Omental fat pad (tissue), 4 donors: ENCODE measurements at places on chromosomes 6 and 20. TPM values are rescaled to one million over a fixed set of nuclear protein-coding genes. Genes with fewer than 3 reads are reported as not detected.

DNA sequence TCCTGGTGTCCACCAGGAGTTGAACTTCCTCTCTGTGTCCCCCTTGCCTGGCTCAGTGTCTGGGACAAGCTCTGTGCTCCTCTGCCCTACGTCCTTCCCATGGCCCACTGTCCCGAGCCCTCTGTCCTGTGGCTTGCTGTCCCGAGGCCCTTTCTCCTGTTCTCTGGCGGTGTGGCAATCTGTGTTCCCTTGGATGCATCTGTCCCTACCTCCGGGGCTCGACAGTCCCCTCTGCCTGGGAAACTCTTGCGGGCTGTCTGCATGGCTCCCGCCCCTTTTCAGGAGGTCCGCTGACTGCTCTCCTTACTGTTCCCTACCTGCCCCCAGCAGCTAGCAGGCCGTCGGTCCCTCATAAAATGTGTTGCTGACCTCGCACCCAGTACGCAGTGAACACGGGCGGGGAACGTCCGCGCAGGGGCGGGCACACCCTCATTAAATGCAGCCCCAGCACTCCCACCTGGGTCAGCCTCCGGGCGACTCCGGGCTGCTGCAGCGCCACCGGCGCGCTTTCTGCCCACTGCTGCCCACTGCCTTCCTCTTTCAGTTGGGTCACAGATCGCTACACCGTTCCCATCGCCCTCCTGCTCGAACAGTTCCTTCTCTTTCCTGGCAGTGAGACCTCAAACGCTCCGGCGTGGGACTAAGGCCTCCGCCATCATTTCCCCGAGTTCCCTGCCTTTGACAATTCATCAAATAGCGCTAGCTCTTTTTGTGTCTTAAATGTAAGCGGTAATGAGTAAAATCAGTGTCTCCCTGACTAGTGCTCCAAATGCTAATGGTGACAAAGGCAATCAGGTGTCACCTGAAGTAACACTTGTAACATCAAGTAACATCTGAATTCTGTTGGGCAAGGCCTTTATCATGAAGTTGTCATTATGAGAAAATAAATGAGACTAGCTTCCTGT, 60.5 kb downstream of the RSPH3 start:
- no peak for DNase-seq

DNA sequence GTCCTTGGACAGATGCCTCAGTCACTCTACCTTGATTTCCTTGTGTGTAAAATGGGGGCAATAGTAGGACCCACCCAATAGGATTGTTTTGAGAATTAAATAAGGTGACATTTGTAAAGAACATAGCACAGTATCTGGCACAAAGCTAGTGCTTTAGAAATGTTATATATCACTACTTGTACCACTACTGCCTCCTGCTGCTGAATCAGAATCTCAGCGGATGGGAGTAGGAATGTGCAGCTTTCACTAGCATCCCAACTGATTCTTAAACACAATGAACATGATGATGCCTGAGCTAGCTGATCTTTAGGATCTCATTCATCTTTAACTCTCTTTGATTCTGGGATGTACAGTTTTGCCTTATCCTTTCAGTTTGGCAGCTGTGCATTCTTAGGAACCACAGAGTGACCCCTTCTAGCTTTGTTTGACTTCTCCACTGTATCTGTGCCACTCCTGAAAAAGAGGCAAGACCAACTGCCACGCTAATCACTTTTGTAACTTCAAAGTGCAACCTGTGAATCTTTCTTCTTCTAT, 7.2 kb downstream of the PBOV1 start:
- DNase-seq, result no peak

The PLN gene
- total RNA-seq, result 3.4 TPM

The EYS gene
- 0.12 TPM for total RNA-seq

The MCHR2 gene
- total RNA-seq, result not detected

The SLC13A3 gene
- total RNA-seq, result 2.7 TPM

DNA sequence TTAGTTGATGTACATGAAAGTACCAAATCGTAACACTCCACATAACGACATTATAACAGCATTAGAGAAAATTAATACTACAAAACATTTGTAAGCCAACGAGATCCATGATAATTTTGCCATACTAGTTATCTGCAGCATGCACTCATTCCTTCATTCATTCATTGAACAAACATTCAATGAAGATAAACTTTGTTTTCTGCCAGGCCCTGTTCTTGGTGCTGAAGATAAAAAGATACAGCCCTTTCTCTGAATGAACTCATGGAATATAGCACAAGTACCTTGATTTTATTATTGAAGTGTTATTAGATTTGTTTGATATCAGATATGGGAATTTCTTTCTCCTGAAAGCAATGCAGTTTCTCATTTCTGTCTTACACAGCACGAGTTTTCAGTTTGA, 524.0 kb downstream of the TFAP2A start:
- no peak for DNase-seq

- no peak for DNase-seq
Observed at GRCh38 chr6:36506611-36507010, 40.7 kb downstream of the STK38 start.

DNA sequence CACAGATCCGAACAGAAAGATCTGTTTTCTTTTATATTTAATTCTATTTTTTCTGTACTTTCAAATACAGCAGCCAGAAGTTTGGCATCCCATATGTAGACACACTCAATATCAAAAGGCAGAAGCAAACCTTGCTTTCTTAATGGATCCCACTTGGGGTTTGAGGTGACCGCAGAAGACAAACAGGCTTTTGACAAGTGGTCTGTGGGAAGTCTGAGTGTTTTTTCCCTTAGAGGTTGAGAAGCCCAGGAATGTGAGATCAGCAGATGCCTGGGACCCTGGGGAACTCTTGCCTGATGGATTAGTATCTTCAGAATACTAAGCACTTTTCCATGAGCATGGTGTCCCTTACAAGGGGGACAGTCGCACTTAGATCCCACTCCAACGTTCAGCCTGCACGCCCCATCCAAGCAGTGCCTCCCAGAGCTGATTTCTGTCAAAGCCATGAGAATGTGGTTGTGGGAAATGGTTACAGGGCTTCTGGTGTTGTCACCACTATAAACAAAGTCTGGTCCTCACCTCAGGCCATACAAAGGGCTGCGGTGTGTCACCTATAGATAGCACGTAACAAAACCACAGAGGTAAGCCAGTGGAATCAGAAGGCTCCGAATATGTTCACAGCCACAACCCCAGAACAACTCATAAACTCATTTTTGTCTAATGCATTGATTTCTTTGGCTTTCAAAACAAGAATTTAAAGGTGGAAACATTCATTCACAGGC, 12.7 kb downstream of the IL17F start:
- DNase-seq, result no peak

- no peak for DNase-seq
Observed at GRCh38 chr6:152952866-152953509, 29.9 kb downstream of the FBXO5 start.

GRCh38 chr20:37387519-37388269, 41.8 kb downstream of the SRC start:
- DNase-seq, result no peak

DNA sequence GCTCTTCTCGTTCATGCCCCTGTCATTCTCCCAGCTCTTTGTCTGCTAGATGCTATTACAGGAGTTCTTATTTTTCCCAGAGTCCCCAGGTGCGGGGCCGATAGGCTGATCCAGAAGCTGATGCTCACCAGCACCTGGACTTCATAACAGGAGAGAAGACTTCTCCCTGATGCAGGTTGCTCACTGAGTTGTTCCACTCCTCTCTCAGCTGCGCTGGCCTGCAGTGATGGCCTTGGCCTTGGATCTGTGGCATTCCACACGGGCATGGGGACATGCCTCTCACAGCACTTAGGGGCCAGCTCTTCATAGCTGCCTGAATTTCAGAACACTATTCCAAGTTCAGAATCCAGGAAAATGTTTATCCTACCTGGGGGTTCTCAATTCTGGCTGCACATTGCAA, 7.1 kb upstream of the TXNDC5 start:
- DNase-seq, result no peak

The GSTA1 gene
- not detected for total RNA-seq

The BCKDHB gene
- total RNA-seq, result 18.4 TPM

The SPTLC3 gene
- 9.7 TPM for total RNA-seq

DNA sequence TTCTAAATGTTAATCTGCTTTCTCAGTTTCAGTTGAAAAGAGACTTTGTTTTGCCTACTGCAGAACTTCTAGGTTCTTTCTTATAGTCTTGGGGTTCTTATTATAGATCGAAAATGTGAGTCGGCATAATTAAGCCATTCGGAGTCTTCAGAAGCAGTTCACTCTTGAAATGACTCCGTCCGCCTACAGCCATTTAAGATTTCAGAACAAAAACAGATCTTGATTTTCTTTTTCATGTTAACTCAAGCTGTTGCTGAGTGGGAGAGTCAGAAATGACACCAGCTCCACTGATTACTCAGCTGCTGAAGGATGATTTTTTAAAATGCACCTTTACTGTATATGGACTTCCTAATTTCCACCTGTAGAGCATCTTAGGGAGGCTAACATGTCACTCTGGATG, 15.9 kb downstream of the PRDM1 start:
- DNase-seq, result no peak

- DNase-seq, result no peak
Observed at GRCh38 chr6:121297694-121298093, 36.6 kb downstream of the TBC1D32 start.

- no peak for DNase-seq
Observed at GRCh38 chr6:166946125-166946524, 10.2 kb downstream of the RNASET2 start.

GRCh38 chr6:44494011-44494501, 106.5 kb downstream of the CDC5L start:
- no peak for DNase-seq

DNA sequence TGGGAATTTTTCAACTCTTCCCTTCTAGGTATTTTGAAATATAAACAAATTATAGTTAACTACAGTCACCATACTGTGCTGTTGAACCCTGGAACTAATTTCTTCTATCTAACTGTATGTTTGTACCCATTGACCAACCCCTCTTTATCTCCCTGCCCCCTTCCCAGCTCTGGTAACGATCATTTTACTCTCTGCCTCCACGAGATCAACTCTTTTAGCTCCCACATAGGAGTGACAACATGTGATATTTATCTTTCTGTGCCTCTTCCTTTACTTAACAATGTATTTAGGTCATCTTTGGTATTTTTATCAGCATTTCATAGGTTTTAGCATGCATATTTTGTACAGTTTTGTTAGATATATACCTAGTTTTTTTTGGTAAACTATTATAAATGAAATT, 45.9 kb downstream of the ASXL1 start:
- DNase-seq, result no peak

The SIRPA gene
- total RNA-seq, result 51.9 TPM

The DDX27 gene
- total RNA-seq, result 23.6 TPM

GRCh38 chr6:331622-332521, 39.6 kb downstream of the DUSP22 start:
- DNase-seq, result no peak

- DNase-seq, result no peak
Observed at GRCh38 chr20:53828682-53829254, 235.1 kb upstream of the ZNF217 start.

The TNFAIP3 gene
- 48.9 TPM for total RNA-seq

- no peak for DNase-seq
Observed at GRCh38 chr6:5073992-5074391, 11.1 kb upstream of the PPP1R3G start.

DNA sequence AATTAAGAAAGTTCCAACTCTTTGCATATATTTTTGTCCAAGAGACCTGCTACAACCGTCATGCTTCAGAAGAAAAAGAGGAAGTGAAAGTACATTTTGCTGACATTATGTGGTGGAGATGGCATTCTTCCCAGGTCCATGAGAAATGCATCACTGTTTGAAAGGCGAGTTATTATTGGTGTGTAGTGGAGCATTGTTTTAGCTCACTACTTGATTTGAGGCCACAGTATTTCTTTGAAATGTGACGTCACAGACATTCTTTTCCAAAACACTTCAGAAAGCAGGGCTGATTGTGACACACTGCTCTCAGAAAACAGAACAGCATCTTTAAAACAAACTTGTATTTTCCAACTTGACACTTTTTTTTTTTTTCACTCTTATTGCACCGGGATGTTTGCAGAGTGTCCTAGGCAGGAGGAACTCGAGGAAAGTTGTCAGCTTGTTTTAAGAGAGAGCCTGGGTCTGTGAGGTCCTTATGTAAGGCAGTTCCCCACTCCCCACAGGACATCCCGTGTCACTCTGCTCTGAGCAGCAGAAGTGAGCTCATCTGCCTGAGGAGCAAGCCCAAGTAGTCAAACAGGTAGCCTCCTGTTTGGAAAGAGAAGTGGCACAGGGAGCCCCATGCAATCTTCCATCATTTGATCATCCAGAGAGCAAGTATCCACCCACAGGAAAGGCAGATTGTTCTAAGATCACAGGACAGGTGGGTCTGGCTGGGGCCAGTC, 1.1 kb downstream of the SPTLC3 start:
- no peak for DNase-seq

DNA sequence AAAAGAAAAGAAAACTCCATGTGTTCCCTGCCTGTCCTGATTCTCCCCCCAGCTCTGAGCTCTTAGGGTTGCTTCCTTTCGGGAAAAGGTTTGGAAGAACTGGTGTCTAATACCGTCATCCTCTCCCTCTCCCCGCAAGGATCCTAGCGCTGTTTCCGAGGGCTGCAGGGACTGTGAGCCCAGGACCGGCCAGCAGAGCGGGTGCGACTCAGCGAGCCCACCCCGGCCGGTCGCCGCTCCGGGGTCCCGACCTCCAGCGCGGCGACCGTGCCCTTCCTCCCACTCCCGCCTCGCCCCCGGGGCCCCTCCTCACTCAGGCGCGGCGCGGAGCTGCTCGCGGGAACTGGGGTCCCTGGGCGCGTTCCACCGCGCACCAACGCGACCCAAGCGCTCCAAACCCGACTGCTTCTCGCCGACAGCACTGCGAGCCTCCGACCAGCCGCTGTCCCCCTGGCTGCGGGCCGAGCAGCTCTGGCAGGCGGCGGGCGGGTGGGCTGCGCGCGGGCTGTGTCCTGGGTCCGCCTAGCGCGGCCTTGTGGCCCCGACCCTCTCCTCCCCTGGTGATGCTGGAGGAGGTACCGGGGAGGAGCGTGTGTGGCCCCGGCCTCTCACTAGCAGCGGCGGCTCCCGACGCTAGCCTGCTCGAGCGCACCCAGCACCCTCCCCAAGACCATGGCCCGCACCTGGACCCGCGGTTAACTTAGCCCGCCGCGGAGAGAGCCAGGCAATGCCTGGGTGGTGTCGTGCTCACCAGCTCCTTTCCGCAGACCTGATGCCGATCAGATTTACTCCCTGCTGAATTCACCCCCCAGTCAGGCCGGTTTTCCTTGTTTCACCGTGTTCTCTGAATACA, at the start of gene PLA2G7:
Gene PLA2G7, minus strand, starts transcription at position 509 of the 853 bp plus-strand sequence. CDS start 12,484 bp downstream, outside the sequence.
- no peak for DNase-seq
